ENCODE measurements at places on chromosomes 3 and 15.

DNA sequence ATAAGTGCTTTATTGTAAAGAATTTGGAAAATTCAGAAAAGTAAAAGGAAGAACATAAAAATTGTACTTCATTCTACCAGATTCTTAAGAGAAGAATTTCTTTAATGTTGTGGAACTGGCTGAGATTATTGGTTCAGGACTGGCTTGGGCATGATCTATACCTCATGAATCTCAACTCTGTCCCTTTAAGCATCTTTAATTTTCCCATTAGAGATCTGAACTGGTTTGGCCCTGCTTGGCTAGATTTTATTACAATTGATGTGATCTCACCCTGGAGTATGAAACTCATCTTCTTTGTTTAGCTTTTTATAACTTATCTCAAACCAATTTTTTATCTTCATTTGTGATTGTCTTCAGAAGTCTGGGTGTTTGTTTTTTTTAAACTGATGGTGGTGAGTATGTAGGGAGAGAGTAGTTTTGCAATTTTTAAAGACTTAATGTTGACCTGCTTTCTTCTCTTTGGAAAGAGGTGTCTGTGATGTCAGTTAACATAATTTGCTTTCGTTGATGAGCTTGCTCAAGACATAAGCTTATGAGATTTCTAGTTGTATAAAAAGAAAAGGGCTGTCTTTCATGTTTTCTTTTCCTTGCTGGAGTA, 61.9 kb downstream of the ZNF609 start:
- DNase-seq = no peak

GRCh38 chr3:9088441-9089353, 125.4 kb upstream of the RAD18 start:
- DNase-seq = no peak

DNA sequence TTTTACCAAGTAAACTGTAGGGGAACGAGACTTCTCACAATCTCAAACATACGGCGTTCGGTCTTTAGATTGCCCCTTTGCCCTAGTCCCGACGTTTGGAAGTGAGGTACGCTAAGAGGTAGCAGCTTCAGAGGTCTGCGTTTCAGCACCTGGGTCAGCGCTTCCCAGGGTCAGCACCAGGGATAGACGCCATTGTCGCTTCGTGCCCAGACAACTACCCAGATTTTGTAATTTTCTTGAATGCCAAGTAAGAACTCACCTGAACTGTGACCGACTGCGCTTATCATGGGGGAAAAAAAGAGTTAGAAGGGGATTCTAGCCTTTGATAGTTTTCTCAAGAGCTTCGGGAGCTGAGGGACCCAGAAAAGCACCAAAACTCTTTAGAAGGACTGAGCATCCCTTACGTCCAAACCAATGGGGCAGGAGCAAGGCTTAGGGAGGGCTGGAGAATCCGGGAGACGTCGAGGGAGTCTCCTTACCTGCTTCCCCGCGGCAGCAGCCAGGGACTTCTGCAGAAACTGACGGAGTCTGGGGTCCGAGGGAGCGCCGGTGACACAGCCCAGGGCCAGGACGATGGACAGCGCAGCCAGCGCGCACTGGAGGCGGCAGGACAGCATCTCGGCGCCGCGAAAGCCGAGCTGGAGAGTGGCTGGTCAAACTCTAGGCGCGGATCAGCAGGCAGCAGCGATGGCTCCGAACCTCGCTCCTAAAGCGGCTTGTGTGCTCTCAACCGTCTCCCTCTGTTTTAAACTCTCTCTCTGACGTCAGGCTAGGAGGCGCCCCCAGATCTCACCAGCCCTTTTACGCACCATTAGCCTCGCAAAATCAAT, at the start of gene SST:
Gene SST, minus strand, starts transcription at position 720 of the 830 bp plus-strand sequence. Its CDS starts 103 bp downstream, at position 617.
- DNase-seq = no peak

DNA sequence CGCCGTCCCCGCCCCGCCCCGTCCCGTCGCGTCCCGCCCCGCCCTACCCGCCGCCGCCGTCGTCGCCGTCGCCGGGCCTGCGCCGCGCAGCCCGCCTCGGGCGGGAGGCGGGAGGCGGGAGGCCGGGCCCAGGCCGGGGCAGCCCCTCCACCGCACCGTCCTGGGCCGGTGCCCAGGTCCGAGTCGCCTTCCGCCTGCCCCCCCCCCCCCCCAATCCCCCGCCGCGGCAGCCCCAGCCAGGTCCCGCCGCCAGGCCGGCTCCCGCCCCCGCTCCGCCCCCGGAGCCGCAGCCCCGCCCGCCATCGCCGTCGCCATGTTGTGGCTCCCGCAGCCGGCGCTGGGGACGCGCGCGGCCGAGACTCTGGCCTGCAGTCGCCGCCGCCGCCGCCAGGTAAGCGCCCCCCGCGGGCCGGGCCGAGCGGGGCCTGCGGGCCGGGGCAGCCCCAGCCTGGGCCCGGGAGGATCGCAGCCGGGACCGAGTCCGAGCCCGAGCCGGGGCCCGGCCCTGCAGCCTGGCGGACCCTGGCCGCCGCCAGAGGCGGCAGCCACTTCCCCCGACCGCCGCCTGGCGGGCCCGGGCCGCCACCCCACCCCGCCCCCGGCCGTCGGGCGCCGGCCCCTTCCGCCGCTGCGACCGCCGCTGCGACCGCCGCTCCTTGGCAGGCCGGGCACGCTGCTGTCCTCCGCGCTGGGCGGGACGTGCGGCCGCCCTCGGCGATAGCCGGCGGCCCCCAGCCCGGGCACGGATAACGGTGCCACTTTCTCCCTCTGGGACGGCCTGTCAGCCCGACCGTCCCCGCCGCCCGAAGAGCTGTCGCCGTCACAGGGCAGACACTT, at the start of gene ZNF592:
Gene ZNF592, plus strand, starts transcription at position 319 of the 837 bp plus-strand sequence. CDS start 34,084 bp downstream, outside the sequence.
- DNase-seq = no peak

GRCh38 chr3:159674583-159674982, 314.1 kb upstream of the IL12A start:
- no peak for DNase-seq

- no peak for DNase-seq
These were observed 105.2 kb downstream of the EPHA3 start for GRCh38 chr3:89212619-89213018.

- DNase-seq = no peak
These were observed 36.3 kb downstream of the PXK start for GRCh38 chr3:58369038-58369437.

DNA sequence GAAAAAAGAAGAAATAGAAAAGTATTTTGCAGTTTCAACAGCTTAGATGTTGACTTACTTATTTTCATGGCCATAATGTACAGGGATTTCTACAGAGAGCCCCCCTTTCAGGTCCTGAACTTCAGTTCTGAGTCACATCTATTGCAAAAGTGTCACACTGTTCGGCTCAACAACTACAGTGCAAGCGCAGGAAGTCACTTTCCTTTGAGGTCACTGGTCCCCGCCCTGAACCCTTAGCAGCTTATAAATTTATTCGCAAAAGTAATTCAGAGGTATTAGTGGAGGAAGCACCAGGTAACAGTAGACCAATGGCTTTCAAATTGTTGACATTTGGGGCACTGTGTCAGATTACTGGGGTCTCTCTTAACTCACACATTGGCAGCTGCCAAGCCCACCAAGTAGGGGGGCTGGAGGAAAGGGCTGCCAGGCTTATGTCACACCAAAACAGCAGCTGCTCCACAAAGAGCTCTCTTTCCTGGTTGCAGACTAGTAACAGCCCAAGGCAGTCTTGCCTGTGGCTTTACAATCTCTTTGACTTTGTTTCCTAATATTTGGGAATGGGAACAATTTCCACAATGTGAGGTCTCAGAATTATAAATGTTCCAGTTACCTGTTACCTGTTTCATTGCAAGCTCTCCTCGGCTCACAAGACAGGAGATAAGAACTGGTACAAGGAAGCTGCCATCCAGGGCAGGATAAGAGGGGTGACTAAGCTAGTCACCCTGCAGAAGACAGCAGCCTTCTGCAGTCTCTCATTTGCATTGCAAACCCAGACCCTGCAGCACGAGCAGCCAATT, 130.2 kb upstream of the STRIT1 start:
- DNase-seq = no peak

GRCh38 chr15:99496302-99496629, 69.5 kb upstream of the MEF2A start:
- DNase-seq = no peak

DNA sequence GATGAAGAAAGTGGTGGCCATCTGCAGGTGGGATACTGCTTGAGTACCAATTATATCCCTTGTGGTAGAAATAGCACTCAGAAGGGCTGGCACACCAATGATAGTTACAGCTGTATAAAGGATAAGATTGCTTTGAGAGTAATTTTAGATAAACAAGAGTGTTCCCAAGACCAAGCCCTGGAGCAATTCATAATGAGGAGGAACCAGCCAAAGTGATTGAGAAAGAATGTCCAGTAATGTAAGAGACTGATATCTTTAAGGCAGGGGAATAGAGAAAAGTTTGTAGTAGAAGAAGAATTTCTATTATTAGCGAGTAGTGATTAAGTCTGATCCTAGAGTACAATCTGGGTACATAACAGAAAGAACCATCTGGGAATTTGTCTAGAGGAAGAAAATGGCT, 945.1 kb downstream of the OTOL1 start:
- DNase-seq = no peak

DNA sequence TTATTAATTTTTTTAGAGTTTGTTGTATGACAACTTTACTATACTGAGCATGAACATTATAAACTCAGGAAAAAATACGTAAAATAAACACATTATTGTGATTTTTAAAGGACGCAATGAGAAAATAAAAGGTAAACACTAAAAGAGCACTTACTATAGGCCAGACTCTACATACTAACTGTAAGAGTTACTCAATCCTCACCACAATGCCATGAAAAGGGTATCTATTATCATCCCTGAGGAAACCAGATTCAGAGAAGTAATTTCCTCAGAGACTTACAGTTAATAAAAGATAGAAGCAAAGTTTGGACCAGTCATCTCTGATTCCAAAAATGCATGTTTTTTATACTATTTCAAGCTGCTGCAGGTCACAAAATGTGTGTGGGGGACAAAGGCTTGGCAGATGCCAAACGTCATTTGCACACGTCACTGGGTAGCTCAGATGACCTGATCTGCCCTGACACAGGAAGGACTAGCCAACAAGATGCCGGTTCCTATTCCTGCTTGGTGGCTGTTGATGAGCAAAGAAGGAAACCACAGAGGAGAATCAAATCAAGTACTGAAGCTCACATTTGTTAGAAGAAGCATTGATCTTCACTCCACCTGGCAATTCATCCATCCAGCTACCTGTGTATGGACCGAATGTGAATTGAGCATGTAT, 42.3 kb downstream of the KLHL6 start:
- DNase-seq = peak; percentile 28

- no peak for DNase-seq
These were observed 43.4 kb upstream of the NAALADL2 start for GRCh38 chr3:174815750-174816149.

DNA sequence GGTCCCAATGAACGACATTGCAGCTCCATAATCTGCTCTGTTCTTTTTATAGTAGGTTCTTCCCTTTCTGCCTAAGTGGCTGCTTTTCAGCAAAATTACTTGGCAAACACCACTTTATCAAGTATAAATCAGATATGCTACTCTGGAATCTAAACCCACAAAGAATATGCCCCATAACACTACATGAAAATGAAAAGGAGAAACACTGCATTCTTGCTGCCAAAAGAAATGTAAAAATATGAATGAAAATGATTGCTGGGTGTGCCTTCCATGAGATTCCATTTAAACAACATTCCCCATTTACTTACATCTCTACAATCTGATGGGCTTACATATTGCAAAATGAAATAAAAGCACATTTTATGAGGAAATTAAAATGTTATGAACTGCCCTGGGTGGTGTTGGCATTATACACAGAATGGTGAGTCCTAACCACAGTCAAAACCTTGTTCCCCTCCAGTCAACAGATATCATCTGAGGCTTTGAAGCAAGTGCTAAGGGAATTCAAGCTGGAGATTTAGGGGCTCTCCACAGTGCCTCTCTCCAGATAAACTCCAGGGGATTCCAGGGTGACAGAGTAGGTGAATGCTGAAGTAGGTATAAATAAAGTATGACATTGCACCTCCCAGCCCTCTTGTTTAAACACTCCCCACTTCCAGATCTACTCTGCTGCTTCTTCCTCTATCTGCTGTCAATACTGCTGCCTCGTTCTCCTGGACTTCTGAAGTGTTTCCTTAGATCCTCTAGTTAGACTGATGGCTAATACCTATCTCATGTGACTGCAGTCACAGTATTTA, 136.5 kb downstream of the RORA start:
- DNase-seq = no peak

DNA sequence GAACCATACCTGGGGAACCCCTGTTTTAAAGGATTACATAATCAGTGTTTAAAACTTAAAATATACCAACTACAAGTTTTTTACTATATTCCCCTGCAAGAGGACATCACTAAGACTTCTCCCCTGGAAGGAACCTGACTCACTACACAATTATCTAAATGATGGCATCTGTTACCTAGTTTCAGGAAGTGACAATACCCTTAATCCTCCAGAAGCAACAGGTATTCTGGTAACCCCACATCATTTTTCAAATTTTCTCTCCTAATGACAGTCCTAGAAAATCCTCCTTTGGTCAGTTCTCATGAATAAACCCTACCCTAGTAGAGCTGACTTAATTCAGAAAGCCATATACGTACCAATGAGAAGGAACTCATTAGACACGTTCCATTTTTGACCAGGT, 78.4 kb downstream of the RFX7 start:
- DNase-seq = no peak

- DNase-seq = no peak
These were observed 156.1 kb downstream of the DIPK2A start for GRCh38 chr3:144127700-144128099.

DNA sequence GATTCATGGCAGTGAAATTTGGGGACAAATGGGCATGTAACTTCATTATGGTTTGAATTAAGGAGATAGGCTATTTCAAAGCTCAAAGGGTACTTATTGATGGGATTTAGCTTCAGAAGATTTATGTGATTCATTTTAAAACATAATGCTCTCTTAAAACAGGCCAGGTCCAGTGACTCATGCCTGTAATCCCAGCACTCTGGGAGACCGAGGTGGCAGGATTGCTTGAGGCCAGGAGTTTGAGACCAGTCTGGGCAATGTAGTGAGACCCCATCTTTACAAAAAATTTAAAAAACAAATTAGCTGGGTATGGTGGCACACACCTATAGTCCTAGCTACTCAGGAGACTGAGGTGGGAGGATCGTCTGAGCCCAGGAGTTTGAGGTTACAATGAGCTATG, 11.5 kb downstream of the THAP10 start:
- DNase-seq = no peak

GRCh38 chr3:175222356-175222755, 363.2 kb downstream of the NAALADL2 start:
- no peak for DNase-seq

GRCh38 chr3:176842914-176843313, 354.4 kb downstream of the TBL1XR1 start:
- no peak for DNase-seq

DNA sequence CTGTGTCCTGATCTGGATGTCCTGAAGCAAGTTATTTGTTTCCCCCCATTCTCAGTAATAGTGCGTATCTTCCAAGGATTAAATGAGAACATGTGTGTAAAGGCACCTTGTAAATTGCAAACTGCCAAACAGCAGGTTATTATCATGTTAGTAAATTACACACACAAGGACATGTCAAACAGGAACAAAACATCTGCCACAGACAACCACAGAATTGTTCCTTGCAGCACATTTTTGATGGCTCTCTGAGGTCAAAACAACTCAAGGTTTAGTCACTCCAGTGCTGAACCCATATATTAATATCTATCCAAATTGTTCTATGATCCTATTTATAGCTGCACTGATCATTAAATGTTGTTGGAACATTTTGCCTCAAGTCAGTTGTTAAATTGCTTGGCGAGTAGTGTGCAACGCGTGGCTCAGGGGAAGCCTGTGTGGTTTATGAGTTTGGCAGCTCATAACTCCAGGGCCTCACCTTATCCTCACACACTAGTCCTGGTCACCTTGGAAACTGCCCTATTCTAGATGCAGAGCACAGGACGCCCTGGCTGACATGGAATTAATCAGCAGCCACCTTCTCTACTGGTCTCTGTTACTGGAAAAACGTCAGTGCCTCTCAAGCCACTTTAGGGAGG, 46.3 kb upstream of the CDV3 start:
- DNase-seq = no peak
